ENCODE measurements at places on chromosomes 11 and 22.

DNA sequence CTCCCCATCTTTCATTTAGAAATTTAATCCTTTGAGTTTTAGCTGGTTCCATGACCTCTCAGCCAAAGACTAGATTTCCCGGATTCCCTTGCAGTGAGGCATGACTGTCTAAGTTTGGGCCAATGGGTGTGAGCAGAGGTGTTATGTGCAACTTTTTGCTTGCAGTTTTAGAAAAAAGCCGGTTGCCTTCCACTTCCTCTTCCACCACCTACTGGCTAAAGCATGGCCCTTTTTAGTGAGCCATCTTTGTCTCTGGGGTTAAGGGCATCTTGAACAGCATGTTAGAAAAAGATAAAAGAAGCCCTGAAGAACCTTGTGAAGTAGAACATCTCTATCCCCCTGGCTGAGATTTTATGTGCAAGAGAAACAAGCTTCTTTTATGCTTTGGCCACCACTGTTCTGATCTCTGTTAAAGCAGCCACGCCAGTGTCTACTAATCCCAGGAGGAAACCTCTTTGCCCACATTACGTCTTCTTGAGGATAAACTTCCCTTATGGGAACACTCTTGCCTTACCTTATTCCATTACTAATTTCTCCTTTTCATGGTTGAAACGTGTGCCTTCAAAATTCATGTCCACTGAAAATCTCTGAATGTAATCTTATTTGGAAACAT is 279.9 kb downstream of the TENM4 start:
- no peak for DNase-seq

DNA sequence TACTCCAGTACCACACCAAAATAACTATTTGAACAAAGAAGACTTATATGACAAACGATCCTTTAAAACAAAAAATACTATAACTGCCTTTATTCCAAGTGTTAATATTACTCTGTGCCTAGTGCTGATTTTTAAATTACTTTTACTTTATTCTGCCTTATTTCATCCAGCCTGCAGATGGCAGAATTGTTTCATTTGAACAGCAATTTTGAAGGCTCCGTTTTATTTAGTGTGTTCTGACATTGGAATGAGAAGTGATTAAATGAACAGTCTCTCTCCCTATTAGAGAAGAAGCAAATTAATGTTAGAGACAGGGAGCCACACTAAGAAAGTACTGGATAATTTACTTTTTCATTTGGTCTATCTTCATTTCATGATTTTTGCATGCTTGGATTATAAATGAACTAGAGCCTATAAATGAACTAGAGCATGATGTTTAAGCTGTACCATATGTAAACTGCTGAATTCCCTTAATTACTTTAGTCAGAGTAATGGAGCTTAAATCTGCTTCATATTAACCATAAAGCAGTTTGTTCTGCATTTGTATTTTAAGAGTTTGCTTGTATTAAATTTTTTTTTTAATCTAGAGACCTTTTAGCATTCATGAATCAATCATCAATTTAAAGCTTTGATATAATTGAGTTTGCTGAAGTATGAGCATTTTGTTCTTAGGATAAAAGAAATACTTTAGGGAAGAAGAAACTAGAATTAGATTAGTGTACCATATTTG is 9.8 kb downstream of the PDHX start:
- no peak for DNase-seq

DNA sequence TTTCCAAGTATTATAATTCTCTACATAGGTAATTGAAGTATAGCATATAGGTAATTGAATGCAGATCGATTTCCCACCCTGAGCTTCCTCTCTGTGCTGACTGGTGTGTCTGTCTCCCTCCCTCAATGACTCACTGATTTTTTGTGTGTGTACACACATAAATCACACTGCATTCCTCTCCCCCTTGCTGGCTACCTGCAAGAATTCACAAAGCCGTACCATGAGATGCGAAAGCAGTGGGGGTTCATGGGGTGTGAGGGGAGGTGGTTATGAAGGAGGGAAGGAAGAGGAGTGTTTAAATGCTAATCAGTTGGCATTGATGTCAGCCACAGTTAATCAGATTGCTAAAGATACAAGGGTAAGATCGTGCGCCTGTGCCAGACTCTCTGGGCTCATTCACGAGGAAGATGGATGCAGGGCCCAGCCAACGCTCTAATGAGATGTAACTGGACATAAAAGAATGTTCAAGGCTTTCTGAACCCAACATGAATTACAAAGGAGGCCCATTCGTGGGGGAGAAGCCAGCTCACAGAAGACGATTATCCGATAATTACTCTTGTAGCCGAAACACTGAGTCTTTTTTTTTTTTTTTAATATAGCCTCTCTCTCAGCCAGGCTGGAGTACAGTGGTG is 107.4 kb downstream of the SEZ6L start:
- DNase-seq, result no peak

- DNase-seq, result no peak
Measured at GRCh38 chr11:115613986-115614632, 109.9 kb upstream of the CADM1 start.

DNA sequence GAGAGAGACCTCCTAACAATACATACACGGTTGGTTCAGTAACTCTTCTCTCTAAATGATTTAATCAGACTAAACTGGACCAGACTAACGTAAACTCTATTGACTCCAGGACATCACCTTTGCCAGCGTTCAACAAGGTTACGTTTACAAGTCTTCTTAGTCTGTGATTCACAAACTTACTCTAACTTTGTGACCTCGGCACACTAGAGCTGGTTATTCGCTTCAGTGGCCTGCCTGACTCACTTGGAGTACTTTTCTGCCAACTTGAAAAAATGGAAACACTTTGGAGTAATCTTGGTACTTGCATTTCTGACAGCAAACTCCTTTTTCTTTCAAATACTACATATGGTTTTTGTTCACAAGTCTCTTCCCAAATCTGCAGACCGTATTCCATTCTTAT is 26.2 kb downstream of the MTMR2 start:
- no peak for DNase-seq

DNA sequence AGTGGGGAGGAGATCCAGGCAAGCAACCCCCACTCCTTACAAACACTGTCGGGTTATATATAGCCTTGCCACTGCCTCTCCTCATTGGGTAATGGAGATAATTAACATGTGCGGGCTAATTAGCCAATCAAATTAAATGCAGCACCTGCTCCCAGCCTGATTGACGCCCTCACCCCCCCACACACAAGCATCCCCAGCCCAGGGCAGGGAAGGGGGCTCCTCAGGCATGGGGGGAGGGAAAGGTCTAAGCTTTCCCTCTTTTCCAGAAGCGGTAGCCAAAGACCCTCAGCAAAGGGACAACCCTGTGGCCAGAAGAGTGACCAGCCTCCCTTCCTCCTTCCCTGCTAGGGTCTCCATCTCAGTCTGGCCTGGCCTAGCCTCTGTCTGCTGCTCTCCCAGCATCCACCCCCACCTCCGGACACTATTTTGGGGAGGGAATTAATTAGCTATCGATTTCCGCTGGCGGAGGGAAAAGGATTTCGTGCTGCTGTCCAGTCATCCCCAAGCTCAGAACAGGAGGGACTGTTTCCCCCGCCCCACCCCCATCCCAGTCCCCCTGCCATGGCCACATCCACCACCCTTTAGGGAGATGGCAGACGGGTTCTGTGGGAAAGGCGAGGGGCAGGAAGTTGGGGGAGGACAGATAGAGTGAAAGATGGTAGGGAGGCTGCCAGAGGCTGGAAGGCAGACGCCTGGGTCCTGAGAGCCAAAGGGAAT is 7.1 kb downstream of the NRXN2 start:
- DNase-seq, result no peak

DNA sequence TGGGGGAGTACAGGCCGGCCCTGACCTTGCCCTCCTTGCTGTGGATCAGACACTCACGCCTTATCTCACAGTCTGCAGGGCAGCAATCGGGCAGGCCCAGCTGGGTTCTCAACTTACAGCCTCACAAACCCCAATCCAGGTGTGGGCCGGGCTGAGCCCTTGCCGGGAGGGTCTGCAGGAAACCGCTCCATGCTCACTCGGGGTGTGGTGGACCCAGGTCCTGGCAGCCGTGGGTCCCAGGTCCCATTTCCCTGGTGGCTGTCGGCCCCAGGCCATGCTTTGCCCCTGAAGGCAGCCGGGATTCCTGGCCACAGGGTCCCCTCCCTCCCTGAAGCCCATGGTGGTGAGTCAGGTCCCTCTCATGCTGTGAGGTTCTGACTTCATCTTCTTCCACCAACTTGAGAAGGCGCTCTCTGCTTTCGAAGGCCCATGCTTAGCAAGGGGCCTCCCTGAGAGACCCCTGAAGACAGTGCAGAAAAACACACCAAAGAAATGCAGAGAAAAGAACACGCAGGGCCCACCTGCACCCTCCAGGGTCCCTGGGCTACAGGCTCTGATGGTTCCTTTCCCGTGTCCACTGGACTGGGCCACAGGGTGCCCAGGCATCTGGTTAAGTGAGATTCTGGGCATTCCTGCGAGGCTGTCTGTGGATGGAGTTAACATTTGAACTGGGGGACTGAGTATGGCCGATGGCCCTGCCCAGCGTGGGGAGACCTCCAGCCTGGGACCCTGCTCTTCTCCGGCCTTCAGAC is 588.2 kb downstream of the BRD1 start:
- DNase-seq, result no peak

GRCh38 chr22:27585141-27585540 is 216.4 kb downstream of the MN1 start:
- no peak for DNase-seq

DNA sequence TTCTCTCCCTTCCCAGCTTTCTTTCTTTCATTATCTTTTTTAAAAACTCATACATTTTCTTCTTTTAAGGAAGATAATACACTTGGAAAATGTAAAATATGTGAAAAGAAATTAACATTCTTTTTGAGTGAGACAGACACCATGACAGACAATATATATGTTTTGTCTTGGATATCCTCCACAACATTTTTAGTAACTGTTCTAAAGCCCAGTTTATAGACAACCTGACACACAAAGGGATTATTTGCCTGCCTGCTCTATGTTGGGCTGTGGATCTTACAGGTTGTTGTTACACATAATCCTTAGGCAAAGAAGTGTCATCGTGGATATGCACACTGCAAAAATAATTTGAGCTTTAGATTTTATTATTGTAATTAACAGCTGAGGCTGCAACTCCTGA is 301.4 kb upstream of the PDGFD start:
- no peak for DNase-seq

GRCh38 chr11:40269865-40270264 is 1189.6 kb downstream of the LRRC4C start:
- no peak for DNase-seq

DNA sequence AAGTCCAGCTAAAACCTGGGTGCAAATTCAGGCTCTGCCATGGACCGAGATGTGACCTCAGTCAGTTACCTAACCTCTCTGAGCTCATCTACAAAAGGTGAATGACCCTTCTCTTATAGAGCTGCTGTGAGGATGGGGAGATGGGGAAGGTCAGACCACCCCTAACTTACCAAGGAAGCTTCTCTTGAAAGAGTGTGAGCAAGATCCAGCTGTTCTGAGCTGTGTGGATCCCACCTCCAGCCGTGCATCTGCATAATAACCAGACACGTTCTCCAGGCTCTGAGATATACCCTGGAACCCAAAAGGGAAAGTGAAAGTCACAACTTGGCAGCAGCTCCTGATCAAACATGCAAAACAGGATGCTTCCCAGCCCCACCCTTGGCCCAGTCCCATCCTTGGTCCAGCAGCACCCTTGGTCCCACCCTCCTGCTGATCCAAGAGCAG is at the start of gene APOL3:
APOL3 (minus strand) TSS at position 257 of the 444 bp plus-strand sequence. CDS start 11,700 bp downstream, outside the sequence.
- DNase-seq, result no peak

- no peak for DNase-seq
Measured at GRCh38 chr11:10528121-10528520, 12.9 kb downstream of the RNF141 start.

- no peak for DNase-seq
Measured at GRCh38 chr11:96161307-96162089, 181.5 kb downstream of the MAML2 start.

- no peak for DNase-seq
Measured at GRCh38 chr11:86246293-86246675, 1.7 kb downstream of the EED start.

GRCh38 chr11:6481924-6482275 is 599 bp downstream of the TIMM10B start:
- DNase-seq, result no peak

DNA sequence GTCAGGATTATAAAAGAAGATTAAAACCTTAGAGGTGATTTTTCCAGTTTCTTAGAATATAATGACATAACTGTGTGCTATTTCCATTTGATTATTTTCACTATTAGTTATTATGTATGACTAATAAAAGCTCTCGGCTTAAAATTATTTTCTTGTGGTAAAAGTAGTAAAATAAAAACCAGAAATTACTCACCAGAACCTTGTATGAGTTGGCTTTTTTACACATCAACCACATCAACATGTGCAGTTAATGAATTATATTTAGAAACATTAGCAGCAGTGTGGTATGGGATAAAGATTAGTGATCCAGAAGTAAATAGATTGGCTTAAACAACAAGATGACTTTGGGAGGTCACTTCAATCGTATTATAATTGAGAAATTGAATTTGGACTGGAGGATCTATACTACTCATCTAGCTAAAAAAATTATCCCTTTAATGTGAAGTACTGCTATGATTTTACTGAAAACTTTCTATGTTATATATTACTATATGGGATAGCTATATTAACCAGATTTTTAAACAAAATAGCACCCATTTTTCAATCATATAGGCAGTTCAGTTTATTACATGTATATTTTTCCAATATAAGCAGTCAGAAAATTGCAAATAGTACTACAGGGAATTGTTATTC is 2.8 kb upstream of the BCO2 start:
- DNase-seq, result no peak

DNA sequence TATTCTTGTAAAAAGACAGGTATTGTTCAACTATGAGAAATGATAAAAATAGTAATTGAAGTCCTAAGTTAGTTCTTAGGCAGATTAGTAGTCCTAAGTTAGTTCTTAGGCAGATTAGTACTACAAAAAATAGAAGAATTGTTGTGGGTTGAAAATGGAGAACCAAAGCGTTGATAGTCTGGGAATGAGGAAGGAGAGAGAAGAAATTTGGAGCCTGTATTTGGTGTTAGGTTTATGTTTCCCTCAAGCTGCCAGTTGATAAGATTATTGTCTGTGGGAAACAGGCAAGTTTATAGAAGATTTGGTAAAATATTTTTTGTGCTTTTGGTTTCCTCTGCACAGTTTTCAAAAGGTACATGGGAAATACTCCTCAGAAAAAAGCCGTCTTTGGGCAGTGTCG is 3.6 kb downstream of the BCO2 start:
- no peak for DNase-seq

- DNase-seq, result no peak
Measured at GRCh38 chr11:34394771-34395300, 37.0 kb upstream of the ABTB2 start.

GRCh38 chr11:1548221-1549070 is 23.6 kb downstream of the DUSP8 start:
- peak; percentile 75 for DNase-seq

- DNase-seq, result no peak
Measured at GRCh38 chr22:35209203-35209602, 48.1 kb upstream of the HMGXB4 start.

- no peak for DNase-seq
Measured at GRCh38 chr22:39574779-39575551, 4.4 kb downstream of the CACNA1I start.

- DNase-seq, result no peak
Measured at GRCh38 chr11:13094930-13095687, 86.0 kb downstream of the RASSF10 start.

Data from right lung (tissue), 10 donors.